ENCODE measurements at places on chromosomes 7 and 10.

- DNase-seq, result no peak
Observed at GRCh38 chr7:136389933-136390332, 412.8 kb upstream of the MTPN start.

- no peak for DNase-seq
Observed at GRCh38 chr7:123727071-123727837, 21.5 kb downstream of the WASL start.

- no peak for DNase-seq
Observed at GRCh38 chr7:128708235-128708634, 30.9 kb upstream of the CALU start.

GRCh38 chr10:70324339-70324861 lies 40.6 kb upstream of the NPFFR1 start:
- no peak for DNase-seq

Measured in stimulated activated CD4-positive, alpha-beta T cell treated with anti-CD3 and anti-CD28 coated beads, Interleukin-4, amount 100 ng/mL, for 1 hour (primary cell).